Bronchial epithelial cell (primary cell): ENCODE measurements at places on chromosomes 7 and 10. TPM values are rescaled to one million over a fixed set of nuclear protein-coding genes. Genes with fewer than 3 reads are reported as not detected.

The FAM237B gene
- total RNA-seq = not detected in 2 replicates

DNA sequence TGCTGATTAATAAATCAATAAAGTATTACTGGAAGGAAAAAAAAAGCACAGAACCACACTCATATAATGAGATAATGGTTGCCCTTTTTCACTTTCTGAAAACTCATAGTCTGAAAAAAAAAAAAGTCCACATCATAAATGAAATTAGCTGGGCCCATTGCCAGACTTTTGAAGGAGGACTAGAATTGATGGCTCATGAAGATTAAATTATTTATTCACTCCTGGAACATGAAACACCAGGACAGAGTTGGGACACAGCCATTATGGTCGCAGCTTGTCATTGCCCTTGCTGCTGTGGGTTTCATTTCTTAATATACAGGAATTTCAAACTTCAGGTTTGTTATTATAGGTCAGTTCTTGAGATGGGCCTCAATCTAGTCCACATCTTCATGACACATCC lies 91.9 kb downstream of the CNTNAP2 start:
- no peak for DNase-seq

The EPO gene
- not detected in 2 replicates for total RNA-seq

GRCh38 chr7:40720416-40720815 lies 585.6 kb downstream of the SUGCT start:
- peak; percentile 85 for DNase-seq

GRCh38 chr7:102244601-102245000 lies 42.1 kb upstream of the SH2B2 start:
- no peak for DNase-seq

DNA sequence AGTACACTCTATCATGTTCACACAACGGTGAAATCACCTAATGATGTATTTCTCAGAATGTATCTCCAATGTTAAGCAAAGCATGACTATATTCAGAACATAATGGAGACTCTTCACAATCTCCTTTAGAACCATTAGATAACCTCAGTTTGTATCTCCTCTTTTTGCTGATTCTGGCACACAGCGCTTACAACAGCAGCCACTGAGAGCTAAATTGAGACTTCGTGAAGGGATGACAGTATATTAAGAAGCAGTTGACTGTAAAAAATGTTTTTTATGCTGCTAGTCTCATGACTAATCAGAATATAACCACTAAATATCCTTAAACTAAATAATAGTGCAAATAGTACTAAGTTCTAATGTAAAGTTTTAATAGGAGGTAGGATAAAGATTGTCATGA lies 46.9 kb downstream of the KMT2E start:
- DNase-seq = no peak

GRCh38 chr7:12870219-12870618 lies 182.8 kb downstream of the ARL4A start:
- DNase-seq = no peak

GRCh38 chr10:101189461-101190401 lies 39.5 kb downstream of the LBX1 start:
- DNase-seq = no peak

The FOXL3 gene
- total RNA-seq = not detected in 2 replicates

GRCh38 chr10:78829565-78829964 lies 239.2 kb upstream of the ZMIZ1 start:
- no peak for DNase-seq

DNA sequence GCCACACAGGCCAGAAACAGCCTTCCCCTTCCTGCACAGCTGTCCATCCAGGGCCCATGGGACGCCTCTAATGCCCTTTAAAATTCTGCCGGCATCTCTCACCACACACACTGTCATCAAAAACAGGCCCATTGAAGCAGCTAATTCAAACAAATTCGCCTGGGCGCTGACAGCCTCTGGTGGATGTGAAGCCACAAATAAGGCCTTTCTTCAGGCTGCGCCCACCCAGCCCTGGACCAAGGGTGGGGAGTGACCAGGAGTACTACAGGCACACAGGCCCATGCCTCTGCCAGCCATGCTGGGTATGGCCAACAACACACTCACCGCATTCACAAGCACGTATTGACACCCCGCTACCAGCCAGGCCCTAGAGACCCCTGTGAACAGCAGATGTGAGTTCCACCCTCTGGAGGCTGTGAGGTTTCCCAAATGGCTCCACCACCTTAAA lies 54.6 kb downstream of the SLIT1 start:
- DNase-seq = no peak

The NXPH1 gene
- not detected in 2 replicates for total RNA-seq

The ATP5MK gene
- 131 and 153 TPM in 2 replicates for total RNA-seq

DNA sequence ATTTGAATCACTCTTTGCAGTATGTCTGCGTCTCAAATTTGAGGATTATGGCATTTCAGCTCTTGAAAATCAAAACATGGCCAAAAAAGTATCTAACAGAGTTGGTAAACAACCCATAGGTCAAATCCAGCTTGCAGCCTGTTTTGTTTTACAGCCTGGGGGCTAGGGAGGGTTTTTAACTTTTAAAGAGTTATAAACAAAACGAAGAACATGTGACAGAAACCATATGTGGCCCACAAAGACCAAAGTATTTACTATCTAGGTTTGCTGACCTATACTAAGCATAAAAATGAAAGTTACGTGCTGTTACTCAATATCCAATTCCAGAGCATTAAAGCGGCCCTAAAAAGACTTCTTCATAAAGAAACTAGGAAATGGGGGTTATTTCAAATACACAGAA lies 55.5 kb upstream of the STARD3NL start:
- DNase-seq = no peak

- DNase-seq = no peak
Observed at GRCh38 chr10:63156236-63156635, 23.1 kb downstream of the NRBF2 start.

The CCDC6 gene
- 24.0 and 24.6 TPM in 2 replicates for total RNA-seq

The UCMA gene
- not detected in 2 replicates for total RNA-seq

DNA sequence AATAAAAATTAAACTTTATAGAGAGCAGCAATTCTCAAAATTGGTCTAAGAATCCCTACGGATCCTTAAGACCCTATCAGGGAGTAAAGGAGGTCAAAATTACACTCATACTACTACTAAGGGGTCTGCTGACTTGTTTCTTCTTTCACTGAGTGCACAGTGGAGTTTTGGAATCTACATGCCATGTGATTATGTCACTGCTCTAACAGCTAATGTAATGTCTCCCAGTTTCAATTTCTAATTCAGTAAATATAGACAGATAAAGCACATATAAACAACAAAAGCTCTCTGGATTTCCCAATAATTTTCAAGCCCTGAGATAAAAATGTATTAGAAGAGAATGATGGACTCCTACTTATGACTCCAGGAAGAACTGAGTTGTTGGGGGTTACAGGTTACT lies 74.6 kb downstream of the WAPL start:
- DNase-seq = no peak

GRCh38 chr10:22693371-22693784 lies 21.0 kb downstream of the PIP4K2A start:
- DNase-seq = peak; percentile 20

DNA sequence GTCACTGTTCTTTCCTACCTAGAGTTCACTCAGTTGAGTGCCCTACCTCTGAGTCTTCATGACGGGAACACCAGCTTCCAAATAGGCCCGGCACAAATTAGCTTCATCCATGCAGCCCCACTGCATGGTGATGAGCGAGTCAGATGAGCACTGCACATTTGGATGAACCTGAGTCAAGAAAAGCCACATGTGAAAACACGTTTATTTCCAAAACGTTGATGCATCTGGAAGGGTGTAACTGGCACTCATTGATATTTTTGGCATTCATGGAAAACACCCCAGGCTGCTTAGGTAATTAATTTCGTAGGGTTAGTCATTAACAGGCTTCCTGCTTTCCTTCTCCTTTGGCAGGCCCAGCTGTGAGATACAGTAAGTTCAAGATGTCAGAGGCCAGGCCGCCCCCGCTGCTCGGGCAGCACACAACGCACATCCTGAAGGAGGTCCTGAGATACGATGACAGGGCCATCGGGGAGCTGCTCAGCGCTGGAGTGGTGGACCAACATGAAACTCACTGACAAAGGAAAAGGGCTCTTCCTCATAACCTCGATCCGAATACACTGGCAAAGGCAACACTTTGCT lies 725.2 kb downstream of the SUGCT start:
- DNase-seq = peak; percentile 81

GRCh38 chr10:7480742-7481367 lies 70.0 kb upstream of the SFMBT2 start:
- DNase-seq = no peak

The CYP3A7 gene
- not detected in 2 replicates for total RNA-seq

The STEAP2 gene
- total RNA-seq = 3.9 and 4.5 TPM in 2 replicates

DNA sequence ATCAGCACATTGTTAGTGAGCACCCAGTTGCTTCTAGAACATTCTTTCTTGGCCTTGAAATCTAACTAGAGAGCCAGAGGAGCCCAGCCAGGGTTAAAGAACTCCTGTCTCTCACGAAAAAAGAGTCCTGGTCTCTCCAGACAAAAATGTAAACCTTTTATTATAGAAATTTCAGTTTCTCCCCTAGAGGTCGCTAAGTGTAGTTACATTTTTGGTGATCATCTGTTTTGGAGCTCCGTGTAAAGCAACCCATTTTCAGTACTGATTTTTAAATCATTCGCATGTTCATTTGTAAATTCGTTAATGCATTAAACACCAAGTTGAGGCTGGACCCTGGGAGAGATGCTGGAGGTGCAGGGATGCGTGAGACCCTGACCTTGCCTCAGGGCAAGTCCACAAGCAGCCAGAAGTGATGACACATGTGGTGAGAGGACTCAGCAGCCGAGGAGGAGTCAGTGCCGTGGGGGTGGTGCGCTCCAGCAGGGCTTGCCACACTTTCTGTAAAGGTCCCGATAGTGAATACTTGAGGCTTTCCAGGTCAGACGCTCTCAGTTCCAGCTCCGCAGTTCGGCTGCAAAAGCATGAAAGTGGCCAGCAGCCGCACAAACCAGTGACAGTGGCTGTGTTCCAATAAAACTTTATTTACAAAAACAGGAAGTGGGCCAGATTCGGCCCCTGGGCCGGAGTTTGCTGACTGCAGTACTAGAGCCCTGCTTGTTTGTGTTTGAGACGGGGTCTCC lies 578.6 kb upstream of the FOXK1 start:
- no peak for DNase-seq

DNA sequence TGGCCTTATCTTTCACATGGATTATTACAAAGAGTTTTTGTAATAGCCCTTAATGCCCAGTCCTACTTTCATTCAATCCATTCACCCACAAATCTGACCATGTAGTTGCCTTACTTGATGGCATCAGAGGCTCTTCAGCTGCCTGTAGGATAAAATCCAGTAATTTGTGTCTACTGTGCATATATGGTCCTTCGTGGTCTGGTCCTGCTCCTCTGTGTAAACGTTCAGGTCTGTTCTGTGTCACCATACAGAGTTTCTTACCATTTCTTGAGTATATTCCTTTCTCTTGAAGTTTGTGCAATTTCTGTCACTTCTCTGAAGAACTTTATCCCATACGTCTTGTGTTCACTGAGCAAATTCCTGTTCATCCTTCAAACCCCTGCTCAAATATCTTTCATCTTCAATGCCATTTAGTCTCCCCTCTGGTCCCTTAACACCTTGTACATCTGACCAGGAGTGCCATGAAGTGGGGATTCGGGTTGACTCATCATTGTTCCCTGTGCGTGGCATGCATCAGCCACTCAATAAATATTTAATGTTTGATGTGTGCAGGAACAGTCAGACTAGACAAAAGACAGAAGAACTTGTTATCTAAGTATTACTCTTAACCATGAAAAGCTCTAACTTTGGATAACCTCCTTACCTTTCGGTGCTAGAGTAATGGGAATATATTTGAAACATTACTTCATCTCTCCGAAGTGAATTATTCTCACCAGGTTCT lies 98.6 kb upstream of the RPA3 start:
- peak; percentile 33 for DNase-seq

DNA sequence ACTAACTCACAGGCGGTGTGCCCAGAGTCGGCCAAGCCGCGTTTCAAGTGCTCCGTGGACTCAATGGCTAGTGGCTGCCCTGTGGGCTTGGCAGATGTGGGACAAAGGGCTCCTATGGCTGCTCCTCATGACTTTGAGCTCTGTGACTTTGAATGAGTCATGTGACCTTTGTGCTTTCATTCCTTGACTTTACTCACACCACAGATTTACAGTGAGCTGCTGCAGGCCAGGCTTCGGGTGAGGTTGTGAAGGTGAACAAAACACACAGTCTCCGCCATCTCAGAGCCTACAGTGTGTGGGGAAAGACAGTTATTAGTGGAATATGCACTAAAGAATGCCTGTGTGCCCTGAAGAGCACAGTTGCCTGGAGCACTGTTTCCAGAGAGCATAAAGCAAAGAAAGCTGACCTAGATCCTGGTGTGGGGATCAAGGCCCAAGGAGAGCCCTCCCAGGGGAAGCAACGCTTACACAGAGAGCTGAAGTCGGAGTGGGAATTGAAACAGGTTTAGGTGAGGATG lies 29.7 kb upstream of the PLEKHA1 start:
- DNase-seq = no peak

- no peak for DNase-seq
Observed at GRCh38 chr10:22043327-22043633, 39.8 kb upstream of the DNAJC1 start.

- no peak for DNase-seq
Observed at GRCh38 chr7:47150497-47151260, 431.2 kb downstream of the TNS3 start.

DNA sequence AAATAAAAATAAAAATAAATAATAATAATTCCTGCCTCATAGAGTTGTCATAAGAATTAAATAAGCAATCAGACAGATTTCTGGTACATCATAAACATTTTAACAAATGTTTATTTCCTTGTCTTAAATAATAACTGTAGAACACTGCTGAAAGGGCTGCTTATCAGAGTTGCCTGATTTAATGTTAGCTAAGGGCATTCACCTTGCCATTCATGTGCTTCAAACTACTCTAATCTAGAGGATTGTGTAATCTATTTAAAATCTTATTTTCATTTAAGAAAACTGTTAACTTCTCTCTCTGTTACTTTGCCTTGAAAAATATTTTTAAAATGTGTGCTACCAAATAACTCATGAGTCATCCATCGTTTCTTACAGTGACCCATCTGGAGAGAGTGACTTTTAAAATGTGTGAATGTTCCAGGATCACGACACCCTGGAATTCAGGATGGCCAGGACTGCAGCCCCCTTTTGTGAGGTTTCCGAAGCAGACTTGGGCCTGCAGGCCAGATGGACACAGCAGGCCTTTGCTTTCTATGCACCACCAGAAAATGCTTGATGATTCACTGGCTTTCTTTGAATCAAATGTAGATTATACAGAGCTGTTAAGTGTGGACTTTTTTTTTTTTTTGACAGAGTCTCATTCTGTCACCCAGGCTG lies 109.1 kb upstream of the TNS3 start:
- no peak for DNase-seq

The MSMB gene
- 1.1 and 16.4 TPM in 2 replicates for total RNA-seq

DNA sequence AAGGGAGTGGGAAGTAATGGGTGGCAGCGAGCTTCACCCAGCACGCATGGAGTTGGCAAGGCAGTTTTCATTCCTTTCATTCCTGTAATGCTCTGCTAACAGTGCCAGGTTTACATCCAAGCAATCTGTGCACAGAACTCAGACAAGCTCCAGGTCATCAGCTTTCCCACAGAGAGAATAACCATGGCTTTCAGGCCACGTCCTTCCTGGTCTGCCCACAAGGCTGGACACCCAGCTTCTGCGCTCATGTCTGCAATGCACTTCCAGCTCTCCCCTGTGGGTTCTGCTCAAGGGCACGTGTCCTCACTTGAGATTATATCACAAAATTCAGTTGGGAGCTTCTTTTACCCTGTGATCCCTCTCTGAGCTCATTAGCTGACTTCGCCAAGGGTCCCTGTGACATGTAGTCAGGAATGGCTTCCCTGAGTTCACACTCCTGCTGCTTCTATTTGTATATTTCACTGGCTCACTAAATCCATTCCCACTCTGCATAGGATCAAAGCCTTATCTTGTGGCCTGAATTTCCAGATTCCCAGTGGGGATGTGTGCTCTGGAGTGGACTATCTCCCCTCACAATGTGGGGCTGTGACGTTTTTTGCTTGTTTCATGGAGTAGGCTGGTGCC lies 18.6 kb downstream of the AKR1C2 start:
- DNase-seq = no peak
